ENCODE measurements at places on chromosomes 6 and 20. TPM values are rescaled to one million over a fixed set of nuclear protein-coding genes. Genes with fewer than 3 reads are reported as not detected.

DNA sequence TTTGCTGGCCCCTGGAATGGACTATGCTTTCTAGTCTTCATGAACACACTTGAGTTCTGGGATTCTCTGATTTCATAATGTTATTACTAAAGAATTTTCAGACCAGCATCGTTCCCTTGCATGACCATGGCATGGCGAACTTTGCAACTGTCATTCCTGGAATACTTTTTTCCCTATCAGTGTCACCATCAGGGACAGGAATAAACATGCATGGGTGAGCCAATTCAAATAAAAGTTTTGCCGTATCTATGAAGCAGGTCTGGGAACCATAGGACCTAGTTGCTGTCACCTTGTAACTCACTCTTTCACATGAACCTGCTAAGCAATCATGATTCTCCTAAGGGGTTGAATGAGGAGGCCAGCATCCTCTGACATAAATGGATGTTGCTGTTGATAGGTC, 68.2 kb upstream of the AGPAT4 start:
- DNase-seq: no peak

- DNase-seq: peak; percentile 57
Measured at GRCh38 chr6:14876778-14877613, 368.9 kb upstream of the JARID2 start.

DNA sequence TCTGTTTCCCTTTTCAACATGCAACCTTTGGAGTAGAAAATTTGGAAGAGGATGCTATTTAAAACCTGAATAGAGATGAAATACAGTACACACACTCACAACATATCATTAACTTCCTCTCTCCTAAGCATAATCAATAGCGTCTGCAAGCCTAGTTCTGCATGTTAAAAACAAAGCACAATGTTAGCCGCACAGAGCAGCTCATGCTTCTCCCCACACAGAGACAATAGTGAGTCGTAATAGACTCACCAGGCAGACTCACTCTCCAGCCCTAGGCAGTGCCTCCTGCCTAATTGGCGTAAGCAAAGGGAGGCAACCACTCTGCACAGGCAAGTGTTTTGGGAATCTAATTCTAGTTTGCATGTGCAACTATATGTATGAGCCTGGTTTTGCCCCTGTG, 45.8 kb upstream of the ARID1B start:
- no peak for DNase-seq

DNA sequence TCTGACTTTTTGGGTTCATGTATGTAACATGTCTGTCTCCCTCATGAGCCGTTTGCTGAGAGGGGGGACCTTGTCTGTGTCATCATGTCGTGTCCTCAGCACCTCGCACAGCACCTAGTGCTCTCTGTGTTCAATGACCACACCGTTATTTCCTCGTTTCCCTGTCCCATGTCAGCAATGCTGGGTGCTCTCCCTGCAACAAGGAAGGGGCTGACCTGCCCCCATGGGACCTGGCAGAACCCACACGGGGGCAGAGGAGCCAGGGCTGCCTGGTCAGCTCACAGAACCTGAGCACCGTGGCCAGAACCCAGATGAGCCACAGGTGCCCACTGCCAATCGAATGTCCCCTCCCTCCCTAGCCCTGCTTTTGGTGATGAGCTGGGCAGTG, 7.3 kb downstream of the ADA start:
- no peak for DNase-seq

GRCh38 chr20:4726710-4727397, 5.1 kb downstream of the PRND start:
- no peak for DNase-seq

- no peak for DNase-seq
Measured at GRCh38 chr6:21134356-21134755, 459.2 kb upstream of the SOX4 start.

- no peak for DNase-seq
Measured at GRCh38 chr20:41619360-41620100, 1.4 kb upstream of the CHD6 start.

GRCh38 chr20:14664101-14664500, 326.7 kb upstream of the FLRT3 start:
- no peak for DNase-seq

DNA sequence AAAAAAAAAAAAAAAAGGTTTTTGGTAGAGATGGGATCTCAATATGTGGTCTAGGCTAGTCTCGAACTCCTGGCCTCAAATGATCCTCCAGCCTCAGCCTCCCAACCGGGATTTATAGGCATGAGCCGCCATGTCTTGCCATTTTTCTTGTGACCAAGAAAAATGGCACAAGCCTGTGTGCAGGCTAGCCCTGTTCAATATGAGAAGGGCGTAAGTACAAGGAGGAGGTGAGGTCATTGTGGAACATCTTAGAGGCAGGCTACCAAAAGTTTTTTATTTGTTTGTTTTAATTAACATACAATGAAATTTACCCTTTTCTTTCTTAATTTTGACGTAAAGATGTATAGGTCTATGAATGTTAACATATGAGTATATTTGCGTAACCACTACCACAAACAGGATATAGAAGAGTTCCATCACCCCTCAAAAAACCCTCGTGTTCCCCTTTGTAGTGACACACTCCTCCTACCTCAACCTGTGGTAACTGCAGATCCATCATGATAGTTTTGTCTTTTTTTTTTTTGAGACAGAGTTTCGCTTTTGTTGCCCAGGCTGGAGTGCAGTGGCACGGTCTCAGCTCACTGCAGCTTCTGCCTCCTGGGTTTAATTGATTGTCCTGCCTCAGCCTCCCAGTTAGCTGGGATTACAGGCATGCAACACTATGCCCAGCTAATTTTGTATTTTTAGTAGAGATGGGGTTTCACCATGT, 28.3 kb upstream of the KIF3B start:
- DNase-seq: no peak

- no peak for DNase-seq
Measured at GRCh38 chr6:158255275-158255988, 56.8 kb upstream of the TULP4 start.

- no peak for DNase-seq
Measured at GRCh38 chr6:129890701-129891100, 29.6 kb upstream of the TMEM244 start.

GRCh38 chr20:51604851-51605250, 62.3 kb upstream of the NFATC2 start:
- no peak for DNase-seq

- DNase-seq: no peak
Measured at GRCh38 chr6:1082285-1082935, 229.5 kb upstream of the FOXQ1 start.

- DNase-seq: peak; percentile 83
Measured at GRCh38 chr6:53795702-53796450, 1.1 kb downstream of the LRRC1 start.

DNA sequence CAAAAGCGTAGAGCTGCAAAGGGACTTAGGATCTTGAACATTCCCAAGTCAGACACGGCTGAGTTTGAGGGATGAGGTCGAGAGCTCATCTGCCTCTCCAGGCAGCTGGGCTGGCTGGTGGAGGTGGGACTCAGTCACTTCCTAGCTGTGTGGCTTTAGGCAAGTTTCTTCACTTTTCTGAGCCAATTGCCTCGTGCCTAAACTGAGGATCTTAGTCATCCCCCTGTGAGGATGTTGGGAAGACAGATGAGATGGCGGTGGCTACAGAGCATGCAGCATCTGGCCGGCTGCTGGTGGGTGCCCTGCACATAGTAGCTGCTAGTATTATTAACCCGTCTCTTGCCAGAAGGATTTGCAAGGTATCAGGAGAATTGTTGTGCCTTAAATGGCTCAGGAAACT, 27.5 kb downstream of the TFAP2C start:
- DNase-seq: no peak

DNA sequence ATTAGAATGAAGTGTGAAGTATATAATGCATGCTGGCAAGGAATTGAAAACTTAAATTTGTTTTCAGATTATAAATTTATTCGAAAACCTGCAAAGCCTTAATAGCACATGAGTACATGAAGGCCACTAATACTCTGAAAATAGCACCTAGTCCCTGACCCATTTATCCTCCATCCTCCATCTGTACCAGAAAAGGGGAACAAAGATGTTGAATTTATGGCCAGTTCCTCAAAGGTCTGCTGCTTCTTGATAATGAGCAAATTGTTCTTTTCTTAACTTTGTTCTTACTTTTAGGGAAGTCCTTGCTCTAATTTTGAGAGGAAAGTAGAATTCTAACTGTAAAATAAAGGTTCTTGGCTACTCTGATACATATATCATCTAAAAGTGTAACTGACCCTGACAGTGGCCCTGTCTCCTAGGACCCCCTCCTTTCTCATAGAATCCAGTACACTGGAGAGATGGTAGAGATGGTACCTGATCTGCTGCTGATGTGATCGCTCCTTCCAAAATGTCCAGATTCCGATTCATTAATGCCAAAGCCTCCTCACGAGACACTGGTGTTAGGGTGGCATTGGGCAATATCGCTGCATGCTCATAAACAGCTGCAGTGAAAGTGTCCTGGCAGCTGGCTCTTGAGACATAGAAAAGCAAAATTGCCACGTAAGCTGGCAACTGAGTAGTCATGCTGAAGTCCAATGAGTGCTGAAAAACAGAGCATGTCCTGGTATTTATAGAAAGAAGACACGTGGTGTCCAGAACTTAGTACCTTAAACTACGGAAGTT, at the start of gene VNN1:
Gene VNN1, minus strand, starts transcription at position 704 of the 783 bp plus-strand sequence. Its CDS starts 20 bp downstream, at position 684.
- DNase-seq: no peak

- DNase-seq: no peak
Measured at GRCh38 chr6:127918506-127919427, 17.9 kb upstream of the THEMIS start.

DNA sequence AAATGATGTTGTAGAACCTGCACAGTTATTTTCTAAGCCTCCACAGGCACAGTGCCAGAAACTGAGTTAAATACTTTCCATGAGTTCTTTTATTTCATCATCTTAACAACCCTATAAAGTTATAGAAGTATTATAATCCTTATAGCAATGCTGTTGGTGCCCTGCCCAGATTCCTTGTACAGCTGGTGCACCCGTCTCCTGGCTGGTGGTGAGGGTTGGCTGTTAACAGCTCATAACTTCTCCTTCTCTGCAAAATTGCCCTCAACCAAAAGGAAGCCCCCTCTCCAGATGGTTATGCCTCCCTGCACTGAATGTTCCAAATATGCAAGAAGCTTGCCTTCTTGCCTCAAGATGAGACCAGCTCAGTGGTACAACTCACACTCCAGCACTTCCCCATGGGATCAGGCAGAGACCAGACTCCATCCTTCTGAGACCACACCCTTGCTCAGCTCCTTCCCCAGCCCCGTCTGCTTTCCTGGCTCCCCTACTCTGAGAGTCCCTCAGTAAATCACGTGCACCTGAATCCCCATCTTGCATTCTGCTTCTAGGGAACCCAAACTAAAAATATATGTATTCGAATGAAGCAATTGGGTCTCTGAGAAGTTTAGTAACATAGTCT, 304.4 kb upstream of the PLCB4 start:
- no peak for DNase-seq

GRCh38 chr6:169859978-169860703, 108.7 kb downstream of the ERMARD start:
- DNase-seq: peak; percentile 72

DNA sequence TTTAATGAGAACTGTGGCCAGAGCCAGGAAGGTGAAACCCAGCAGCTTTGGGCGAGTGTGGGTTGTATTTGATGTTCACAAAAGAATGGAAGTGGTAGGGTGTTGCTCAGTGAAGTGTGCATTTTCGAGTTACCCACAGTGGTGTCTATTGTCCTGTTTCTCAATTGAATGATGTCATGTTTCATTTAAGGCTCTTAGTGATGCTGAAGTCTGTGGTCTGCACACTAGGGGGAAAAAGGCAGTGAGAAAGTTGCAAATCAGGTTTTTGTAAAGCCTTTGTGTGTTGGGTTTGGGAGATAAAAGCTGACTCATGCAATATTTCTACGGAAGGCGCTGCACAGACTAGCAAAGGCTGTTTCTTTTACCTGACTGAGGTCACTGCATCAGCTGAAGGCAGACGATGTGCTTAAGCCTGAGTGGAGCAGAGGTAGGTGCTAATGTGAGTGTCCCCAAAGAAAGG, 121.1 kb downstream of the PLEKHG1 start:
- no peak for DNase-seq

DNA sequence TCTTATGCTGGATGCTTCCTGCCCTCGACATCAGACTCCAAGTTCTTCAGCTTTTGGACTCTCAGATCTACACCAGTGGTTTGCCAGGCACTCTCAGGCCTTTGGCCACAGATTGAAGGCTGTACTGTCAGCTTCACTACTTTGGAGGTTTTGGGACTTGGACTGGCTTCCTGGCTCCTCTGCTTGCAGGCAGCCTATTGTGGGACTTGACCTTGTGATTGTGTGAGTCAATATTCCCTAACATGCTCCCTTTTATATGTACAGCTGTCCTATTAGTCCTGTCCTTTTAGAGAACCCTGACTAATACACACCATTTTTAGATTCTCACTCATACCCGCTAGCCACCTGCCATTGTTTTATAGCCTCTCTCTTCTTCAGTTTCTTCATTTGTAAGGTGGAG, 382.1 kb upstream of the TSHZ2 start:
- no peak for DNase-seq

DNA sequence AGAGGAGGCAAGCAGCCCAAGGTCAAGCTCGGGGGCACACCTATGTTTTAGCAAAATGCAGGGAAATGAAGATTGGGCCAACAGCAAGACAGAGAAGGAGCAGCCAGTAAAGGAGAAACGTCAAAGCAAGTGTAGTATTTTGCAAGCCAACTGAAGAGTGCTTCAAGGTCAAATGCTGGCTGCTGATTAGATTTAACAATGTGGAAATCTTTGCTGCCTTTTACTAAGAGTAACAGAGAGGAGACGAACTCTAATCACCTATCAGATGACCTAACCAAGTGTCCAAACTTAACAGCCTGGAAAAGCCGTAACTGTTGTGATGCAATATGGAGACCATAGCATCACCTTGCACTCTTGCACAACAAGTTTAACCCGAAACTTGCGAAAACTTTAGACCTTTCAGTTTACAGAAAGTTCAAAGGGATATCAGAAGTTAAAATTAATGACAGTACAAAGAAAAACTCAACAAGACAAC, 30.4 kb downstream of the AKIRIN2 start:
- DNase-seq: no peak

DNA sequence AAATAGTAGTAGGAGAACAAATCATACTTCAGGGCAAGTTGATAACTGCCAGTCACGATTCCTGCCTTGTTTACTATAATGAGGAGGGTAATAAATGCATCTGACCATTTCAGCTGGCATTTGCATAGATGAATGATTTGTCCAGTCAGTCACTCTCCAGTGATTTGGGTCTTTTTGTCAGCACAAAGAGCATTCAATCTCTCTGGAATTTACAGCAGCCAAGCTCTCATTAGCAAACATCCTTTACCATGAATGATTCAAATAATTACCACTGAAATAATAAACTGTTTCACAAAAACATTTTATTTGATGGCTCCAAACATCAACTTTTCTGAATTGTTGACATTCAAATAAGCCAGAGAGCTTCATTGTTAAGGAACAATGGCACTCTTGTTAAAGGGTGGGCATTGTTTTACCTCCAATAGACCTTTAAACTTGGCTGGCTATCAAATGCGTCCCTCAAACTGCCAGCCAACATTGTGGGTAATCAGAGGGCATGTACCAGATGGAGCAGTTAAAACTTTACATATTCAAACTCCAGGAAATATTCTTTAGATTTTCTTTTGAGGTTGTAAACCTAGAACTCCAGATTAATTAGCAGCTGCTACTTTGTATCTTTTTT, 30.0 kb upstream of the FBXL4 start:
- no peak for DNase-seq

The GNAS-AS1 gene
- not detected for total RNA-seq

The HNF4A gene
- not detected for total RNA-seq

The CENPW gene
- 42.2 TPM for total RNA-seq

The CDH26 gene
- total RNA-seq: 2.1 TPM

The MYMX gene
- not detected for total RNA-seq

The STMND1 gene
- total RNA-seq: not detected

The IL17A gene
- not detected for total RNA-seq

The GABRR1 gene
- total RNA-seq: 0.29 TPM

The PCSK2 gene
- 0.24 TPM for total RNA-seq

The BCAS1 gene
- total RNA-seq: 0.86 TPM

The EYA2 gene
- 14.4 TPM for total RNA-seq

The PEDS1 gene
- 31.5 TPM for total RNA-seq

The UNC5CL gene
- total RNA-seq: 0.52 TPM

The BEND6 gene
- total RNA-seq: 9.8 TPM

Data from posterior vena cava (tissue), 2 donors.